ENCODE measurements at places on chromosomes 1 and 21.

GRCh38 chr1:149849947-149850360, 49.4 kb upstream of the BOLA1 start:
- DNase-seq: peak; percentile 8

DNA sequence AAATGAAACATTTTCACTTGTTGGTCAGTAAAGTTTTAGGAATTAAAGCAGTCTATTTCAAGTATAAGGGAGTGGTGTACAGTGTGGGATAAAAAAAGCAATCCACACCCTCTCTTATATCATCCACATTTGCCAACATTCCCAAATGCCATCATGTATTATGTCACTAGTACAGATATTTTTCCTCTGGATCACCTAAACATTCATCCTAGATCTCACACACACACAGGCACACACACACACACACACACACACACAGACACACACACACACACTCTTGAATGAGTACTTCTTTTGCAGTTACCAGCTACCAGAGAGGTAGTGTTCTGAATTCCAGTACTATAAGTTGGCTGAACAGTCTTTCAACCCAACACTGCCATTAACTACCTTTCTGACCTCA, 1369.1 kb upstream of the ADGRL4 start:
- no peak for DNase-seq

GRCh38 chr21:34612557-34612956, 2.4 kb downstream of the RCAN1 start:
- no peak for DNase-seq

DNA sequence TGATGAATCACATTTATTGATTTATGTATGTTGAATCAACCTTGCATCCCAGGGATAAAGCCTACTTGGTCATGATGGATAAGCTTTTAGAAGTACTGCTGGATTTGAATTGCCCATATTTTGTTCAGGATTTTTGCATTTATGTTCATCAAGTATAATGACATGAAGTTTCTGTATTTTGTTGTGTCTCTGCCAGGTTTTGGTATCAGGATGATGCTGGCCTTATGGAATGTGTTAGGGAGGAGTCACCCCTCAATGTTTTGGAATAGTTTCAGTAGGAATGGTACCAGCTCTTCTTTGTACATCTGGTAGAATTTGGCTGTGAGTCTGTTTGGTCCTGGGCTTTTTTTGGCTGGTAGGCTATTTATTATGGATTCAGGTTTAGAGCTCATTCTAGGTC, 1643.1 kb upstream of the B3GALT2 start:
- DNase-seq: no peak

- no peak for DNase-seq
Observed at GRCh38 chr1:93448983-93449804, 1.3 kb downstream of the FNBP1L start.

DNA sequence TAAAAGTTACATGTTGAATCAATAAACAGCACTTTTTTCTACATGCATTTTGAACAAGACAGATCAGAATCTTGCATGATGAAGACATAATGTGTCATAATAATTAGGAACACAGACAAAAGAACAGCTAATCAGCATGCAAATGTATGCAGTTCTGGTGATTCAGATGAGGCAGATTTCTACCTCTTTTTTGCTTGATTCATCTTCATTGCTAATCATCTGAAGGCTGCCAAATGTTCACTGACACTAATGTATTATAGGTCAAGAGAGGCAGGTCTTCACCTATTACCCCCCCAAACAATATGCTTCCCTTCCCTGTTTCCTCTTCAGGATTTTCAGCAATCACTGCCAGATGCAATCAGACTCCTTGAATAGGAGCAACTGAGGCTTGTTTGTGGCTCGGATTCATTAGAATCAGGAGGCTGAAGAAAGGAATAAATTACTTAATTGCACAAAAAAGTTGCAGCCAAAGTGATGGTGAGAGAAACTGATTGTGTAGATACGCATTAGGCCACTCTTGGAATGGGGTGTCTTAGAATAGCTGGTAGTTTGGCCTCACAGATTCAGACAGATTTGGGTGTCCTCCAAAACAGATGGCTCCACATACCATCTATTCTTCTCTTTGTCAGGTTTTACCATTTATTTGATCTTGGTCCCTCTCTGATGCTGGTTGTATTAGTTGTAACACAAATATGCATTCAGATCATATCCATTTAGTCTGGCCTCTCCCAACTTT, 275.4 kb downstream of the RPS6KC1 start:
- no peak for DNase-seq

DNA sequence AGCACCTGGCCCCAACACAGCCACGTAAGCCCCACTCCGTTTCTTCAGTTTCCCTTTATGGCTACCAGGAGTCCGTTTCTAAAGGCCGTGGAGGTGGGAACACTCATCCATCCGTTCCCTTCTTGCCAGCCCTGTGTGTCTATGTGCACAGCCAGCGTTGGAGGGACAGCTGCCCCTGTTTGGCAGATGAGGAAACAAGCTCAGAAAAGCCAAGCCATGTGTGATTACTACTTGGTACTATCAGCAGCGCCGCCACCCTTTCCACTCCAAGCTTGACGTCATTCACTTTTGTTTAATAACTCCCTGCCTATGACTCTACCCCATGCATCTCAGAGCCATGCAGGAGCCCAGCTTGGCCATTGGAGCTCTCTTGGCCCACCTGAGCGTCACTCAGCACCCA, 3.5 kb downstream of the LRP8 start:
- DNase-seq: no peak

DNA sequence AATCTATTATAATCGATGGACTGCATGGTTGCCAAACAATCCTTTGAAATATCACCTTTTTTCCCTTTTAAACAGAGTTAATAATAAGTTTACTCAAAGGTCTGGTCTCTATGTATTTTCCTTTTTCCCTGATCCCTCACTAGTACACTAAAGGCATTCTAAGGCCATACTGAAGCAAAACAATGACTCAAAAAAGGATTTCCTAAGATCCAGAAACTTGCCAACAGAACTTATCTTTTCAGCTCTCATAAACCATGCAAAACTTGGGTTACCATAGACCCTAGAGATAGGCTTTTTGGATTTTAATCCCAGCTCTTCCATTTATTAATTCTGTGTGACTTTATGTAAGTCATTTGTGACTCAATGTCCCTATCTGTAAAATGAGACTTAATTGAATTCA, 77.1 kb downstream of the IFI44 start:
- no peak for DNase-seq

- DNase-seq: no peak
Observed at GRCh38 chr1:1703796-1704195, 11.2 kb upstream of the SLC35E2B start.

- DNase-seq: no peak
Observed at GRCh38 chr1:14220324-14220723, 378.2 kb upstream of the KAZN start.

GRCh38 chr1:20107796-20108195, 11.5 kb downstream of the PLA2G2D start:
- DNase-seq: no peak

DNA sequence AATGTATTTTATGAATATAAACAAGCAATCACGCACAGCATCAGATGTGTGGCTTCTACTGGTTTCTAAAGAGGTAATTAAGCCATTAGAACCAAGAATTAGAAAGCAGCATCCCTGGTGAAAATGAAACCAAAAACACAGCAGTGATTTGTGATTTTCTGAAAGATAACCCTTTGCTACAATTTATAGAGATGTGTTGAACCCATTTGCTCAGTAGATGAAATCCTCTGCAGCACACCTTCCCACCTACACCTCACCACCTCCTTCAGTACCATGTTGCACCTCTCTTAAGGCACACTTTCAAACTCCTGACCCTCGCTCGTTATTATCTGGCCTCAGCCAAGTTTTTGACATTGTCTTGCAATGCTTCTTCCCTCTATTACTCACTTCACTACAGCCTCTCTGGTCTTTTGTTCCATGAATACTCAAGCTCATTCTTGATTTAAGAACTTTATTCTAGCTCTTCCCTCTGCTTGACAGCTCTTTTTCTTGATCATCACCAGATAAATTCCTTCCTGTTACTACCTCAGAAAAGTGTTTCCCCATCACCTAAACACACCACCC, 38.6 kb downstream of the NSL1 start:
- no peak for DNase-seq

All from CD4-positive, alpha-beta T cell treated with Interleukin-6 for 4 hours (primary cell).